ENCODE measurements at places on chromosomes 1 and 21. TPM values are rescaled to one million over a fixed set of nuclear protein-coding genes. Genes with fewer than 3 reads are reported as not detected.

DNA sequence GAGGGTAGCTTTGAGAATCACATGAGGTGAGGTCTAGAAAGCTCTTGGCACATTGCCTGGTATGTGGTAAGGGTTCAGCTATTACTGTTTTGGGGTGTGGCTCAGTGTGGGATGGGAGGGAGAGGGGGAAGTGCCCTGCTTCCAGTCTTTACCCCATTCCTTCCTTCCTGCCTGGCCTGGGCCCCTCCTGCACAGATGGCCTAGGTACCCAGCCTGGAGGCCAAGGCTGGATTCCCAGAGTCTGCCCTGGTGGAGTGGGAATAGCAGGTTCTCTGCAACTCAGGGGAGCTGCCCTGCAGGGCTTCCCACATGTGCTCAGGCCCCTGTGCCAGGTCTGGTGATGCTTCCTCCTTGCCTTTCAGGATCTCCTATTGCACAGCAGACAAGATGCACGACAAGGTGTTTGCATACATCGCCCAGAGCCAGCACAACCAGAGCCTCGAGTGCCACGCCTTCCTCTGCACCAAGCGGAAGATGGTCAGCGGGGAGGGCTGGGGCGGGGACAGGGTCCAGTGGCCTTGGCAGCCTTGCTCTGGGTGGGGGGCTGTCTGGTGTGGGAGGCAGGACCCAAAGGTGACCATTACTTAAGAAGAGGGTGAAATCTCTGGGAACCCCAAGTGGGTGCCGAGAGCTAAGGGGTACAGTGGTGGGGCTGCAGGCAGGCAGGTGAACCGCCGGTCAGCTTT, 13.5 kb downstream of the LDLRAP1 start:
- no peak for DNase-seq

DNA sequence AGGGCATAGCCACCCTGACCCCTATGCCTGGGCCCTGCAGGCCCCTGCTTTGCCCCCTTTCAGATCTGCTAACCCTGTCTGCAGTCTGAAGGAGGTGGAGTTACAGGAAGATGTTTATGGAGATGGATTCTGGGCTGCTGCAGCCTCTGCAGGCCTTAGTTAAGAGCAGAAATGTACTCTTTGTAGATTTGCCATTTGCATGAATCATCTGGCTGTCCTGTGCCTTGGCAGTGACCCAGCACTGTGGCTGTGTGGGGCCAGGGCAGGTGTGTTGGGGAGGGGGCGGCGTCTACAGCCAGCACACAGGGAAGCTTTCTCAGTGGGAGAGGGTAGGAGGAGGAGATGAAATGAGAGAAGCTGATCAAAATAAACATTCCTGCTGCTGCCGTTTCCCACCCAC, 867.3 kb downstream of the PLA2G4A start:
- no peak for DNase-seq

DNA sequence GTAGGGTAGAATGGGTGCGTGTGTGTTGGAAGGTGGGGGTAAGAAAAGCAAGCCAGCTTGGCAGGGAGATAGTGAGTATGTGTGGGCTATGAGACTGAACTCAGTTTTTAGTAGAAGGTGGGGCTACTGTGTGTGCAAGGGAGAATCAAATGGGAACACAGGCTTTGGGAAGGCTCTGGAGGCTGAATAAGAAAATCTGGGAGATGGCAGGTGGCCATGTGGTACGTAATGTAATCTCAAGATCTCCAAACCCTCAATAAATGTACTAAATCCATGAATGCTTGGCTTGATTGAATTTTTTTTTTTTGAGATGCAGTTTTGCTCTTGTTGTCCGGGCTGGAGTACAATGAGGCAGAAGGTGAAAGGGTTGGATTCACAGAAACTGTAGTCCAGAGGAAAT, 3.5 kb upstream of the ZSCAN20 start:
- no peak for DNase-seq

The HSPB7 gene
- 2.6 TPM for polyA plus RNA-seq

DNA sequence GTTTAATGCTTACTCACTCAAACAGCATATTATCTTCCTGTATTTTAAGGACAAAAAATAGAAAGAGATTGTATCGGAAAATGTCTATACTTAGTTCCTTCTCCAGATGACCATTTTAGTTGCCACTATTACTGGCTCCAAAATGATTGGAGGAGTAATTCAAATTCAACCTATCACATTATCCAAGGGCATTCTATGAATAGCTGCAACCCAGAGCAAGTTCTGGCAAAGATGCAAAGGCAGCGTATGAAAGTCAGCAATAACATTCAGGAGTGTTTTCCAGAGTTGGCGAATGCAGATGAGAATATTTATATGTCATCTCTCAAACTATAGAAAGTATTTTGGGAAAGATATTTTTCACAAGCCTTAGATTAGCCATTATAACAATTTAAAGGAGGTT, 389.8 kb upstream of the ADGRL2 start:
- DNase-seq = no peak

The RHEX gene
- not detected for polyA plus RNA-seq

DNA sequence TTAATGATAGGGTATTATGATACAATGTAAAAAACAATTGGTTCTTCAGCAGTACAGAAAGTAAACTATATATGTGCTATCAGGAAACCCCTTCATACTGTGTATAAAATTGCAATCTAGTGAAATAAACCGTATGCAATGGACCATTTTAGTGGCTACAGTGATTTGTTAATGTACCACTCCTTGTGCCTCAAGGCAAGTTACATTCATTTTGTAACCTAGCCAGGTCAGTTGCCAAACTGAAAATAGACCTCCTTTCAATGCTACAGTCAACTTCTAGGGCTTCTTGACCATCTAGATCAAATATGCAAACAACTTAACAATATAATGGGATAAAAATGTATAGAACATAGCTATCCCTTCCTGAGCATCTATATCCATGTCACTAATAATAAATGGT, 52.0 kb upstream of the RAVER2 start:
- no peak for DNase-seq

- no peak for DNase-seq
These were observed 129.6 kb upstream of the COA6 start for GRCh38 chr1:234243521-234244260.

The RPE65 gene
- polyA plus RNA-seq = 3.7 TPM

DNA sequence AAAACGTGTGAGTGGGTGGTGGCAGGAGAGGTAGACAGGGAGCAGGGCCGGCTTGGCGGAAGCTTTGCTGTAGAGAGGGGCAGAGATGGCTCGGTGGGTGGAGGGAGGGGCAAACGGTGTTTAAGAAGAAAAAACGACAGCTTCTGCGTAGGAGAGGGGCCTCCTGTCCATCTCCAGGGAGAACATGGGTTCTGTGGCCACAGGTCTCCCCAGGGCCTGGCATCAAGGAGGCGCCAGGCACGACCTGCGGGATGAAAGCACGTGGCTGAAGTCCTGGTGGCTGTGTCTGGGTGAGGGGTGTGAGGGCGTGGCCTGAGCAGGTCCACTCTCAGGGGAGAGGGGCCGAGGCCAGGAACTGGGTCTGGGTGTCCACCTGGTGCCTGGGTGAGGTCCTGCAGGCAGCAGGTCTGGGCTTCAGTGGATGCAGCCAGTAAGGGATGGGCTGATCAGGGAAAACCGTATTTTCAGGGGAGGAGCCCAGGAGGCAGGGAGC, 940 bp upstream of the PRKCZ start:
- DNase-seq = no peak

- no peak for DNase-seq
These were observed 4.3 kb downstream of the GUK1 start for GRCh38 chr1:228144193-228144992.

The IFNLR1 gene
- 1.6 TPM for polyA plus RNA-seq

The TFF2 gene
- not detected for polyA plus RNA-seq

DNA sequence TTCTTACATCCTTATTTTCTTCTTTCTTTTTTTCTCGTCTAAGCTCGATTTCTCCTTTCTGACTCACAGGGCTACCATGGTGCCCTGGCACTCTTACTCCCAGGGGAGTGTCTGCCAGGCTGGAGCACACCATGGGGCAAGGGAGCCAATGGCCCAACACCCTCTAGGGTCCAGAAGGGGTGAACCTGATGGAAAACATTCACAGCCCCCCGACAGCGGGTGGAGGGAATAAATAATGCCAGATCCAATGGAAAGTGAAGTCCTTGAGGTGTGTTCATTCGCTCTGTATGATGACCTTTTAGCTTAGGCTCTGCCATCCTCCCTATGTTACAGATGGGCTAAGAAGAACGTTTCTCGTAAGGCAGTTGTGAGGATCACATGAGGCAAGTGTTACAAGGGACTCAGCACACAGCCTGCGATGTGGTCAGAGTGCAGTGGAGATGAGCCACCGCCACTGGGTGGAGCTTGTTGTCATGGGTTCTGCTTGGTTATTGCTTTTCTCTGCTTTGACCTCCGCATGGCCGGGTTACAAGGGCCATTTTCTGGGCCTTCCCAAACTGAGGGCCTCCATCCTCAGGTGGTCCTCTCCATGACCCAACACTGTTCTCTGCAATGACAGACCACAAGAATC, 3.5 kb upstream of the FCMR start:
- no peak for DNase-seq

DNA sequence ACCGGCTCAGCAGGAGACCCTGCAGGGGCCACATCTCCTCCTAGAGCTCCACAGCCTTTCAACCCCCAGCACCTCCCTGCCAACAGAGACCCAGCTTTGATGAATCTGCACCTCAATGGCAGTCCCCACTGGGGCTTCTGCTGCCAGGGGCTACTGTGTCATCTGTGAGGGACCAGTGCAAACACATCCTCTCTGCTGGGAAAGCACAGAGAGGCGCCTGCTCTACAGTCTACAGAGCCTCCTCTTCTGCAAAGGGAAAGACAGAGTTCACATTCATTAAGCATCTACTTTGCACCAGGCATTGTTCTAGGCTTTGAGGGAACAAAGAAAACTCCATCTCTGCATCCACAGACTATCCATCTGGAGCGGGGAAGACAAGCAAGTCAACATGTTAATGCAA, 125.8 kb downstream of the CAPN8 start:
- no peak for DNase-seq

DNA sequence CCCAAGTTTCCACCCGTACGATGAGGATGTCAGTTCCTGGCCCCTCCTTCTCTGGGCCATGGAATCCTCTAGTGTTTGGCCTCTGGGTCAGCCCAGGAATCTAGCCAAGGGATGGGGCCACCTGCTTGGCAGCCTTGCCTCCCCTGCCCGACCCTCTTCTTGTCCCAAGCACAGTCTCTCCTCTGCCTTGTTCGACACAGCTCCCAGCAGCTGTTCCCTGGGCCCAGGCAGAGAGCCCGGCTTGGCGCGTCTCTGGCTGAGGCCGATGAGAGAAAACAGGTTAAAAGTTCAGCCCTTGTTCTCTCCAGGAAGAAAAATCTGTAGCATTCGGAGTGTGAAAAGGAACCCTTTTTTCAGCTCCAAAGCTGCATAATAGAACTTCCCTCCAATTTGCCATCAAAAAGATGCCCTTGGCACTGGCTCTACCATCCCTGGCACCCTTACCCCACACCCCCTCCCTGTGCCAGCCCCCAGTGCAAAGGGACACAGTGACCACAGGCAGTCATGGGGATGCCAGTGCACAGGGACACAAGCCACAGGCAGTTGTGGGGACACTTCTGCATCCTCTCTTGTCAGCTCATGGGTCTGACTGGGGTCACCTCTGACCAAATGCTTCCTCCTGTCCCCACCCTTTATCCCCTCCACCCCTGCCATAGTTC, 68.4 kb downstream of the EPHB2 start:
- peak; percentile 73 for DNase-seq

The EIF2D gene
- 32.0 TPM for polyA plus RNA-seq

DNA sequence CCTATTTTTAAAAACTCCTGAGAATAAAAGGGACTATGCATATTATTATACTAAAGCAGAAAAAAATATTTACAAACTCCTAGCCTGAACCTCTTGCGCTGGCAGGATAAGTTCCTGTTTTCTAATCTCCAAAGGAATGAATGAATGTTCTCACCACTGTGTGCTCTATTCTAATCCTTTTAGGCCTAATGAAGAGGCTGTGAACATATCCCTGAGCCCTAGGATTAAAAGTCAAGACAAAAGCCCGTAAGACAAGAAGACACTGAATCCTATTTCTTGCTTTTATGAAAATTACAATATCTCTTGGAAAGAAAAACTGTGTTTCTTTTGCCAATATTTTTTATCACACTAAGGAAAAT, 317.5 kb downstream of the HHAT start:
- no peak for DNase-seq
